Dermis blood vessel endothelial cell (primary cell): ENCODE measurements at places on chromosomes 13 and 19. TPM values are rescaled to one million over a fixed set of nuclear protein-coding genes. Genes with fewer than 3 reads are reported as not detected.

DNA sequence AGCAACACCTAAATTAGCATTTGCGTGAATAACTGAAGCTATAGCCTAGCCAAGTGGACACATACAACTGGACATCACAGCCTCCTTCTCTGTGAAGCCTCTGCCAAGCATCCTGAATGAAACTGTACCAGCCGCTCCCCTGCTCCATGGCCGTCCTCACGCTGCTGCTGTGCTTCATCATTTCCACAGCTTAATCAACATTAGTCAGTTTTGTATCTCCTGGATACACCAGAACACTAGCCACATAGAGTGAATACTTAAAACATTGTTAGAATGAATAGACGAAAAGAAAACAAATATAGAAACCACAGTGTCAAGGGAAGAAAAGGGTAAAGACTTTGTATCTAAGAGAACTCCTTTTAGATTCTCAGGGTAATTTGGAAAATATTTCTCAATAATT lies 1526.9 kb downstream of the EFNB2 start:
- DNase-seq = no peak

DNA sequence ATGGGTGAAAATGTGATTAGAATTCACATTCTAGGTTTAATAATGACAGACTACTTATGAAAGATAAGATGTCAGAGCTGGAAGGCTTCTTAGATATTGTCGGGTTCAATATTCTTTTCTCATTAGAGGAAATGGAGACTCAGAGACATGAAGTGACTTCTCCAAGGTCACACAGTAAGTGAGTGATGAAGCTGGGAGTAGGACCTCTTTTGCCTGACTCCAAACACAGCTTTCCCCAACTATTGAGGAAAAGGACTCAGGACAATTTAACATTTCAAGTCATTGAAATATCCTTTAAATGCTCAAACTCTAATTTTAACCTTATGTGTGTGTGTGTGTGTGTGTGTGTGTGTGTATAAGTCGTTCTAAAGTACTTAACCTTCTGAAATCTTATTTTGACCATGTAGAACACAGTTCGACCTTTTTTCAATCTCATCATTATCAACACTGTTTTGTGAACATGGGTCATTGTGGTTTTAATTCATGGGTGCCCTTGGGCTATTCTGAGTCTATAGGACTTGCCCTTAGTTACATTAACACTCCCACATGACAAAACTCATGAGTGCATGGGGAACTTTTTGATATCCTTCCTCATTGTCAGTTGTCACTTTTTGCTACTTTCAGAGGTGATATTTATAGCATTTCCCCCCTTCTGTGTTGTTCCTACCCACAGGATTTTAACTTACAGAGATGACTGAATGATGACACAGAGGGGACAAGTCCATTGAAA lies 53.0 kb downstream of the LRCH1 start:
- no peak for DNase-seq

DNA sequence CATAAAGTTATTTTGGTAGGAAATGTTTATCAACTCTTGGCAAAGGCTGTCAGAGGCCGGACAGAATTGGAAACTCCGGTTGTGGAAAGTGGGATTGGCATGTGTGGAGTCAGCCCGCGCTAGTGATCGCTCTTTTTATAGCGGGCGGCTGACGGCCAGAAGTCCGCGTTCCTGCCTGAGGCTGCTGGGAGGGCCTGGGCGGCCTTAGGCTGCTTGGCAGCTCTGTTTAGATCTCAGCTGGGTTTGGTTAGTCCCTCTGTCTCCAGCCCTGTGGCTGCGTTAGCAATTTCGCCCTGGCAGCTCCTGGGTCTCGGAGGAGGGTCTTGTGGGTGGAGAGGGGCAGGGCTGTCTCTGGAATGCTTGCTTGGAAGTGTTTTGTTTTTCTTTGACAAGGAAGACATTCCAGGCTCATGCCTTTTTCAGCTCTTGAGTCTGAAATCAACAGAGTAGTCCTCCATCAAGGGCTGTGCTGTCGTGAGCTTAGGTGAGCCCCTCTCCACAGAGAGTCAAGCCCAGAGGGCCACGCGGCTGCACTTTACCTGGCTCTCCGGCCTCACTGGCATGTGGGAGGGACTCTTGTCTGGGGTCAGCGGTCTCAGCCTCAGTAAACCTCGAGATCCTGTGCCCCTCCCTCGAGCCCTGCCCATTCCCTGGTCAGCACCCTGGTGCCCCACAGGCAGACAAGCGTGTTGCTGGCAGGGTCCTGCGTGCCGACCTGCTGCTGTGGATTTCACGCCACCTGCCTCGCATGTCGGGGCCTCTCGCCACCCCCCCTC lies 22.5 kb downstream of the DOT1L start:
- peak; percentile 52 for DNase-seq

DNA sequence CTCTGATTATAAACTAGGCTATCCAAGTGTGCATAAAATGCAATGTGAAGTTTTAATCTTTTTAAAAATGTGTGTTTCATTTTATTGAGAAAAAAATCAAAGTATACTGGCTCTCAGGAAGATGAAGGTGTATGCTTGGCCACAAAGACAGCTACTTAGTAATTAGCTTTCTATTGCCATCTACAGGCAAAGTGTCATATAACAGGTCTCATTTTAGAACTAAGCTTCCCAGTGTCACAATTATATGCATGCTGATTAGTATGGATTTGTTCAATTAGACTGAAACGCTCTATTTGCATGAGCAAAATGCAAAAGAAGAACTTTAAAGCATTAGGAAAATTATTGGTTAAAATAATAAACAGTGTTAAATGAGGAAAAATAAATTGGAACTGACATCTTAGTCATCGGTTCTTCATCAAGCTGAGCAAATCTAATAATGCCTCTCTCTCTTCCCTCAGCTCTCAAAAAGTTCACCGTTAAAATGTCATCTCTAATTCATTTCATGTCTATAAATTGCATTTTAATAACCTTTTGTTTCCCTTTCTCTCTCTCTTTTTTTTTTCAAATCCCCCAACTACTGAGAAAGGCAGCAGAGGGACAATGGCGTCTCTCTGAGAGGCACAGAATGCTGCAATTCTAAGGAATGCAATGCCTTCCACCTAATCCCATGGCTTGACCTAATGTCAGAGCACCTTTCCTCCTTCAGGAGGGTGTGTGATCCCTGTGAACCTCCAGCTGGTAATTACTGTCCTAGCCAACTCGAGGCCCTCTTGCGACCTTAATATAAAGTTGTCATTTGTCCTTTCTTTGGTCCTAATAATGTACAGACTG lies 313.1 kb upstream of the MAB21L1 start:
- peak; percentile 62 for DNase-seq

DNA sequence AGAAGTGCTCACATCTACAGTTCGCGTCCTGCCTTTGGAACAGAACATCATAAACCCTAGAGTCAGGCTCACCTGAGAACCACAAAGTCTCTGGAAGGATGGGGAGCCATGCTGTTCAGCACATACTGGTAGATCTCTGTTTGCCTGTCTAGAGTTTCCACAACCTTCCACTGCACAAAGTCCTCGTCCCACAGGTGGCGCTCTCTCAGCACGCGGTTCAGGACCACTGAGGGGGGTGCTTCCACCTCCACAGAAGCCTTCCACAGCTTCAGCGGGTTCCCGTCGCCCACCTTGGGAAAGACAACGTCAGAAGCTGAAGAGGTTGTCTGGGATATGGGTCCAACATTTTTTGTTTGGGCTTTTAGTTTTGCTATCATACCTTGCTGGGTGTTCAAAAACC lies 93.6 kb downstream of the KL start:
- peak; percentile 23 for DNase-seq

VSIG10L gene
- 0.09 and 0.17 TPM in 2 replicates for total RNA-seq

DNA sequence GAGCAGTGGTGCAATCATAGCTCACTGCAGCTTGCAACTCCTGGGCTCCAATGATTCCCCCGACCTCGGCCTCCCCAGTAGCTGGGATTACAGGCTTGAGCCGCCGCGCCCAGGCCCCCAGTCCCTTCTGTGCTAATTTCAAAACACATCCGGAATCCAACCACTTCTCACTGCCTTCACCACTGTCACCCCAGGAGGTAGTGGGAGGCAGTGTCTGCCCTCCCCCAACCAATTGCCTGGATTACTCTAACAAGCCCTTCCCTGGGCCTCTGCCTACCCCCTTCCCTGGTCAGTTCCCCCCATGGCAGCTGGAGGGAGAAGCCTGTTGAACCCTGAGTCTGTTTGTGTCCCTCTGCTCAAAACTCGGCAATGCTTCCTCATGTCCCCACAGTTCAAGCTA lies 2.3 kb downstream of the PRAM1 start:
- no peak for DNase-seq

TUBA3C gene
- total RNA-seq = not detected in 2 replicates

- no peak for DNase-seq
These were observed 65.9 kb downstream of the CHST8 start for GRCh38 chr19:33687481-33688170.

- no peak for DNase-seq
These were observed 193.6 kb downstream of the COL4A1 start for GRCh38 chr13:110113284-110113764.

DNA sequence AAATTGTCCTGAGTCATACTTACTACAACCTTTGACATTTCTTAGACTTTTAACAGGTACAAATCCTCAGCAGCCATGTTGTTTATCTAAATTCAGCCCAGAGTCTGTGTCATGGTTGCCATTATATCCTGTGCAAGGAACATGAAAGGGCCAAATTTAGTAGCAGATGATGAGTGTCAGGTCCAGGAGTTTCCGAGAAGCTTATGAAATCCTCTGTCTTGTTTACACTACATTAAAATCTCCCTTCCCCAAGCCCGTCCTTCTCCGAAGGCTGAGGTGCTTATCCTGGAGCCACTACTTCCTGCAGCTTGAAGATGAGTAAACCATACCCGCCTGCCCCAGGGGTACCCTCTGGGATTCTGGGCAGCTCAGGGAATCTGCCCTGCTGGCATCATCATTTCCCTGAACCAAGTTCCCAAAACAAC lies 102.6 kb upstream of the SERP2 start:
- peak; percentile 35 for DNase-seq

DNA sequence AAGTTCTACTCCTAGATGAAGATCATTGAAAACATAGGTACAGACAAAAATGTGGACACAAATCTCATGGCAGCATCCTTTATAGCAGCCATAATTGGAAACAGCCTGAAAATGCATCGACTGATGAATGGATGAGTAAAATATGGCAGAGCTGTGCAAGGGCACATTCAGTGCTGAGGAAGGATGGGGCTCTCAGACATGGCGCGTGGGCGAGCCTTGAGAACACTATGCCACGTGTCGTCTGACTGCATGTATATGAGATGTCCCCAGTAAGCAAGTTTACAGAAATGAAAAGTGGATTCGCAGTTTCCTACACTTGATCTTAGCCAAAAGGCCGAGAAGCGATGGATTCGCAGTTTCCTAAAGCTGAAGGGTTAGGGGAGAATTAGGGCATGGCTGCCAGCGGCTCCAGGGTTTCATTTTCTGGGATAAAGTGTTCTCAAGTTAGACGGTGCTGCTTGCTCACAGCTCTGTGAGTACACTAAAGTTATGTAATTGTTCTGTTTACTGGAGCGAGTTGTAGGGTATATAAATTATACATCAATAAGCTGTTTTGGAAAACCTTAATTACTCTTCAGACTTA lies 78.0 kb downstream of the RAB20 start:
- DNase-seq = no peak

GRCh38 chr19:47022140-47022536 lies 2.5 kb downstream of the NPAS1 start:
- DNase-seq = no peak

PGLYRP1 gene
- total RNA-seq = not detected in 2 replicates

- DNase-seq = no peak
These were observed 155.8 kb upstream of the UBL3 start for GRCh38 chr13:30006246-30006645.

DNA sequence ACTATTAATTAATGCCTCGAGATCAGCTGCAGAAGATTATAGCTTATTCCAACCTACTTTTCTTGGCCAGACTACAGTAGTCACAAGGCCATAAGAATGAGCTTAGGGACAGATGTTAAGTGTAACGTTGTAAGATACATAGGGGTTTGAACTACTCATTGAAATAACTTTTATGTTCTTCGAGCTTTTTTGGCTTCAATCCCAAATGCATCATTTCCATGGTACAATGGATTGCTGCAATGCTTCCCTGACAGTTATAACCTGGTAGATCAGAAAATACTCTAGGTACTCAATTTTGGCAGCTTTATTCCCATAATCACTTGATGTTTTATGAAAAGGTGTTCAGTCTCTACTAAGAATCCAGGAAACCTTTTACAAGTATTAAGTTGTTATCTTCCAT lies 2216.7 kb upstream of the PCDH20 start:
- no peak for DNase-seq

DNA sequence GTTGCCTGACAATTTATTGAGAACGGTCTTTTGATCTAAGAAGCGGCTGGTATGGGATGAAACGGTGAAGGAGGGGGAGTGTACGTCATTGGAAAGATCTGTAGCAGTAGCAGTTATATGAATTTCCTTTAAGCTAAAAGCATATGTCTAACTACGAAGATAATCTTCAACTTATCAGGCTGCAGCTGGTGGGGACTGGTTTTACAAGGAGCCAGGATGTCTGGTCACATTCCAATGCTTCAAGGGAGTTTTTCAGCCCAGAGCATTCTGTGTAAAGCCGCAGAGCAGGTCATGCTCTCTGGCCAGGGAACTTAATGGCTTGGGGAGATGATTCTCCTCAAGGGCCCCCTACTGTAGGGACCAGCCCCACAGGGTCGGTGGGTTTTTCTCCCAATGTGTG lies 29.2 kb downstream of the CLEC4M start:
- DNase-seq = peak; percentile 33

GRCh38 chr13:48000559-48001113 lies 437 bp downstream of the SUCLA2 start:
- DNase-seq = peak; percentile 35

DNA sequence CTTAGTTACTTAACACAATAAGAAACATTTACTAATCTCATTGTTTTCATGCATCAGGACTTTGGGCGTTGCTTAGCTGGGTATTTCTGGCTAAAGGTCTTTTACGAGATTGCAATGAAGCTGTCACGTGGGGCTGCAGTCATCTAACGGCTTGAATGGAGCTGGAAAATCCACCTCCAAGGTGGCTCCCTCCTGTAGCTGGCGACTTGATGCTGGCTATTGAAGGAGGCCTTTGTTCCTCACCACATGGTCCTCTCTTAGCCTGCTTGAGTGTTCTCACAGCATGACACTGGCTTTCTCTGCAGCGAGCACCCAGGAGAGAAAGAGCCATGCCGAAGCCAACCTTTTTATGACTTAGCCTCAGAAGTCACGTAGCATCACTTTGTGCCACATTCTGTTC lies 92.0 kb downstream of the NHLRC3 start:
- no peak for DNase-seq

GNA15 gene
- total RNA-seq = under 0.01 and 0.23 TPM in 2 replicates

GRCh38 chr13:79187917-79188690 lies 218.0 kb downstream of the RBM26 start:
- DNase-seq = no peak

DNA sequence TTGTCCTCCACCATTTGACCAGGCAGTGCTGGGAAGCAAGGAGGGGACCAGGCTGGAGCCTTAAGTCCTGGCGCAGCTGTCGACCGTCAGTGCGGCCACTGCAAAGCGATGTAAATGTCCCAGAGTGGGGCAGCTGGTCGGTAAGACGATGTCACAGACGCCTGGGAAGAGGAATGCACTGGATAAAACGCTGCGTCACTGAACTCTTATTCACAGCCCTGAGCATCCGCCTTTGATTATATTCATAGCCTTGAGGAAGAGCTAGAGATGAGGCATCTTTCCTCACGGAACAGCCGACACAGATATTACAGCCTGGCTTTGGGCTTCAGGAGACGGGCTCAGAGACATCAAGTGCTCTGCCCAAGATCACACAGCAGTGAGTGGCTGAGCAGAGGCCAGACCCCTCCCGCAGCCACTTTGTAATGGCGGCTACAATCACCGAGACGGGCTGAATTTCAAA lies 17.6 kb upstream of the TUBGCP3 start:
- DNase-seq = no peak
